ENCODE measurements at places on chromosomes 5 and 9.

DNA sequence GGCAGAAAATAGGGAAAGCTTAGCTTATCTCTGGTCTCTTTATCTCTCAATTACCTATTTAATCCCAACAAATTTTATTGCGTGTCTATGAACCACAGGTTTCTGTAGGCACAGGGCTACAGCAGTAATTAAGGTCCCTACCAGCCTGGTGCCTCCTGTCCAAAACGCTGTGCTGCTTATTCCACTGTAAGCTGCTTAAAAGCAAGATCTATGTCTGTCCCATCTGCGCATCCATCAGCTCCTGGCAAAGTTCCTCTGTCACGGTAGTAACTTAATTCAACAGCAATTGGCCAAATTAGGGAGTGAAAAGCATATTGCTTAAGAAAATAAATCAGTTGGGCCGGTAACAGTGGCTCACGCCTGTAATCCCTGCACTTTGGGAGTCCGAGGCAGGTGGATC lies 235.8 kb upstream of the VLDLR start:
- no peak for DNase-seq

- DNase-seq, result no peak
These were observed 151.5 kb downstream of the RGS3 start for GRCh38 chr9:113614843-113615648.

DNA sequence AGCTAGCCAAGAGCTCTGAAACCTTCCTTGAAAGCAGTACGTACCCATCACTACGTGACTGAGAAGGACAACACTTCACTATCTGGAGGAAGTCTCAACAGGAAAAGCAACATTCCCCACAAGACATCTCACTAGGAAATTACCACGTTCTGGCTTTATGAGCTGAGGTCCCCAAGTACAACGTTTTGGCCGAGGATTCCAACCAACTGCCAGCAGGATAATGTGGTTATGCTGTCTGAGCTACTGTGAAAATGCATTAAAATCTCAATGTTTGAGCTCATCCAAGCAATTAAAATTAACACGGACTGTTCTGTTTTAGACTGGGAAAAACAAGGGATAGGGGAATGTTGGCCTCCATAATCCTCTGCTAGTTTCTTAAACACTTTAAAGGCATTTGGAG lies 16.4 kb downstream of the MED27 start:
- no peak for DNase-seq

DNA sequence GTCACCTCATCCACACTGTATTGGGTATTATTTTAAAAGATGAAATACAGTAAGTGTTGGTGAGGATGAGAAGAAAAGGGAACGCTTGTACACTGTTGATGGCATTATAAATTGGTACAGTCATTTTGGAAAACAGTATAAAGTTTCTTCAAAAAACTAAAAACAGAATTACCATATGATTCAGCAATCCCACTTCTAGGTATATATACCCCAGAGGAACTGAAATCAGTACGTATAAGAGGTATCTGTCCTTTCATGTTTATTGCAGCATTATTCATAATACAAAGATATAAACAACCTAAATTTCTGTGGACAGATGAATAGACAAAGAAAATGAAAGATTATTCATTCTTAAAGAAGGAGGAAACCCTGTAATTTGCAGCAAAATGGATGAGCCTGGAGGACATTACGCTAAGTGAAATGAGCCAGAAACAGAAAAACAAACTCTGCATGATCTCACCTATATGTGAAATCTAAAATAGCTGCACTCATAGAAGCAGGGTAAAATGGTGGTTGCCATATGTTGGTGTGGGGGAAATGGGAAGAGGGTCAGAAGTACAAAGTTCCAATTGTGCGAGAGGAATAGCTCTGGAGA lies 191.6 kb downstream of the TRIM36 start:
- no peak for DNase-seq

DNA sequence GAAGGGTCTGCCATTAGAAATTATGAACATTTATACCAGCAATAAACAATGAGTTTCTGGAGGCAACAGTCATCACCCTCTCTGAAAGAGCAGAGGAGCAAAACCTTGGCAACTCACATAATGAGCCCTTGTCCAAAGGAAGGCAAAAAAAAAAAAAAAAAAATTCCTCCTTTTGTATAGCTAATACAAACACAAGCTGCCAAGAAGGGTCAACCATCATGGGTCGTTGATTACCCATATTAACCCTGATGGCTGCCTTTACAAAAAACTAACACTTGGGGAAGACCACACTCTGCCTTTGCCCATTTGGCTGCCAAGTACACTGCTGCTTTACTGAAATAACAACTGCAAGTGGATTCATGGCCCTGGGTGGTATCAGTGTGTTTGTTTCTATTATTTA lies 272.7 kb downstream of the ADAMTSL1 start:
- DNase-seq, result no peak

Measured in NCI-H510A treated with DMSO at 0.1 percent for 48 hours (cell line).